ENCODE measurements at places on chromosomes 6 and 20.
A peak's percentile ranks its signal among the peaks of the same experiment; 100 is the strongest.

DNA sequence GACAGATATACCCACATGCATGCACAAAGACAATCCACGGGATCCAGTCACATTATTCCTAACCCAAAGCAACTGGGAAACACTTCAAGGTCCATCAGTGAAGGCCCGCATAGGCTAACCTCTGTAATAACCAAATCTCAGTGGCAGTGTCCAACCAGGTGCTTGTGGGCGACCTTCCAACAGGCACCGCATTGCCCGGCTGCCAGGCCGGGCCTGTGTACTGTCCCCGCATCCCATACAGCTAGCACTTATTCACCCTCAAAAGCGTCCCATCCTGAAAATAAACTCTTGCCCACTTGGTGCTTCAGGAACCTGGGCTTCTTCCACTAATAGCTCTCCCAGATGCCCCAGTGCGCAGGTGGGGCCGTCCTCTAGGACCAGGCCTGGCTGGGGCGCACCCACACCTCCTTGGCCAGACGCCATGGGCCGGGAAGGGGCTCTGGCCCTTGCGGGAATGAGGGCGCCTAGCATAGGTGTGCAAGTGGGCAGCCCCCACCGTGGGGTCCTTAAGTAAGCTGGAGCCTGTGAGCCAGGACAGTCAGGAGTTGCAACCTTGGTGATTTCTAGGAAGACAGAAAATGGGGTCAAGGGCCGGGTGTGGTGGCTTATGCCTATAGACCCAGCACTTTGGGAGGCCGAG lies 1.1 kb upstream of the ENTPD6 start:
- DNase-seq: no peak

- no peak for DNase-seq
Measured at GRCh38 chr6:160202411-160202810, 56.2 kb downstream of the SLC22A2 start.

- no peak for DNase-seq
Measured at GRCh38 chr20:53208110-53208832, 236.1 kb downstream of the TSHZ2 start.

DNA sequence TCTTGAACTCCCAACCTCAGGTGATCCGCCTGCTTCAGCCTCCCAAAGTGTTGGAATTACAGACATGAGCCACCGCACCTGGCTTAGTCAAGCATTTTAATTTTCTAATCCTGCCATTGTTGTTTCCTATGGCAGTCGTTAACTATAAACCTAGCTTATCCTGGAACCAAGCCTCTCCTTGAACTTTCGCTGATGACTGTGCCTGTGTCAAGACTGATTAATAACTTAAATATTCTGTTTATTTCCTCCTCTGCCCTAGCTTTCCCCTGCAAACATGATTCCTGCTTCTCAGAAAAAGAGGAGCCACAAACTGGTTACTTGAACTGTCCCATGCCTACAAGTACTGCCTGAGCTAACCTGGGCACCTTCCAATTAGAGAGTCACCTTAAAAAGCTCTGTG lies 1.5 kb downstream of the VNN1 start:
- no peak for DNase-seq

- no peak for DNase-seq
Measured at GRCh38 chr20:7348253-7348652, 580.8 kb downstream of the BMP2 start.

DNA sequence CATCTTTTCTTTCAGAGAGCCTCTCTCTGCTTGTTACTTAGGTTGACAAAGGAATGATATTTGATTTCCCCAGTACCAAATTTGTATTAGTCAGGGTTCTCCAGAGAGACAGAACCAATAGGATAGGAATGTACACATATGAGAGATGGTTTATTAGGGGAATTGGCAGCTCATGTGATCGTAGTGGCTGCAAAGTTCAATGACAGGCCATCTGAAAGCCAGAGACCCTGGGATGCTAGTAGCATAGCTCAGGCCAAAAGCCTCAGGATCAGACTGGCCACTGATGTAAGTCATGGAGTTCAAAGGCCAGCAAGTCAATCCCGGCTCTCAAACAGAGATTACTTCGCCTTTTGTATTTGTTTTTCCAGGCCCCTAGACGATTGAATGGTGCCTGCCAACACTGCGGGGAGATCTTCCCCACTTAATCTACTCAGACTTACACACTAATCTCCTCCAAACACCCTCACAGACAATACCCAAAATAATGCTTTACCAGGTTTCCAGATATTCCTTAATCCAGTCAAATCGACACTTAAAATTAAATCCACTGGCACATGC lies 215.5 kb downstream of the ALDH8A1 start:
- DNase-seq: no peak

DNA sequence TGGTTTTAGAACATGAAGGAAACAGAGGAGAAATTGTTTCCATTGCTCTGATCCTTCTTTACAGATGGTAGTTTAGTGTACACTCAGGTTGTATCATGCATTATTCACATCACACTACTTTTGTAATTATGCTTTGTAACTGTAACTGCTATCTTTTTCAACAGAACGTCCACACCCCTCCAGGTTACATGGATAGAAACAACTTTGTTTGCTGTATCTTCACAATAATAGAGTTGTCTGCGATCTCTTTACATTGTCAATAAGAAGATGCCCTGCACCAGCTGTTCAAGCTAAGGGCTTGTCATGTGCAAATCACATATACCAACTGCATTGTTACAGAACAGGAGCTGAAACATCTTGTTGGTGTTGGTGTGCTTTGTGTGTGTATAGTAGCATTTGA lies 67.9 kb upstream of the MAP7 start:
- no peak for DNase-seq

- DNase-seq: no peak
Measured at GRCh38 chr6:167839755-167840154, 13.0 kb downstream of the AFDN start.

DNA sequence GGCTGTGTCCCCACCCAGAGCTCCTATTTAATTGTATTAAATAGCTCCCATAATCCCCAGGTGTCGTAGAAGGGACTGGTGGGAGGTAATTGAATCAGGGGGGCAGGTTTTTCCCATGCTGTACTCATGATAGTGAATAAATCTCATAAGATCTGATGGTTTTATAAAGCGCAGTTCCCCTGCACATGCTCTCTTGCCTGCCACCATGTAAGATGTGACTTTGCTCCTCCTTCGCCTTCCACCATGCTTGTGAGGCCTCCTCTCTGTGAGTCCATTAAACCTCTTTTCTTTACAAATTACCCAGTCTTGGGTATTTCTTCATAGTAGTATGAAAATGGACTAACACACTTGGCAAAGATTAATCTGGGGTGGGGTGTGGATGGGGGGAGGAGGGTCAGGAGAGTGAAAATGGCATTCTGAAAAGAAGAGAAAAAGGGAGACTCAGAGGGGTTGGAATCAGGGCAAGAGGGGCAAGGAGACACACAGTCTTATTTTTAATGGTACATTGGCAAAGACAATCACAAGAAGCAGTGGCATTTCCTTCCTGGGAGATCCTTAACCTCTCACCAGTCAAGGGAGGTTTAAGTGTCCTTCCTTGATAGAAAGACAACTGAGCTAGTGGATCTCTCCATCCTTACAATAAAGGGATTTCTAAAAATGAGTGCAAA lies 37.5 kb upstream of the NOX3 start:
- DNase-seq: no peak

GRCh38 chr6:2035046-2035445 lies 210.4 kb downstream of the GMDS start:
- no peak for DNase-seq

GRCh38 chr6:23350752-23351453 lies 775.1 kb upstream of the NRSN1 start:
- no peak for DNase-seq

DNA sequence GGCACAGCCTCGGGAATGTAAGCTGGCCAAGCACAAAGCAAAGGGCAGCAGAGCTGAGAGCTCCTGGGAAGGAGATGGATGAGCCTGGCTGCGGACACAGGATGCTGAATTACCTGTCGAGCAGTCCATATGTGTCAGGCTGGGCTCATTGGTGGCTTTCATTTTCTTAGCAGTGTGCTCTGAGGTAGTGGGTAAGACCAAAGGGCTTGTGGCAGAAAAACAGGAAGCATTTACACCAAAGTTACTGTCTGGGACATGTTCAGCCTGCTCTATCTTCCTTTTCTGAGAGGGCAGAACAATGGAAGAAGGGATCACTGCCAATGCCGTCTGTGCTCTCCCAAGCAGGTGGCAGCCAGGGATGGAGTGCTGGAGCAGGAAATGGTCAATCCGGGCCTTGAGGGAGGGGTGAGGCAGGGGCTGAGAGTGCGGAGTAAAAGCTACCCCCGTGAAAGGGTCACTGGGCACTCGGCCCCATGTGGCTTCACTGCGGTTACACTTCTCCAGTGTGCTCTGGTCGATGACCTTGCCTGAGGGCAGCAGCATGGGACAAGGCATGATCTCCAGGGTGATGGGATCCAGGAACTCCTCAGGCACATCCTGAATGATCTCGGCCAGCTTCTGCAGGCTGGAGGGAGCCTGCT lies 36.9 kb upstream of the AVP start:
- DNase-seq: no peak

GRCh38 chr20:34892671-34893070 lies 16.3 kb downstream of the ACSS2 start:
- peak; percentile 40 for DNase-seq

GRCh38 chr6:151566557-151566956 lies 72.7 kb downstream of the CCDC170 start:
- no peak for DNase-seq

- DNase-seq: no peak
Measured at GRCh38 chr6:26123675-26123946, 36.4 kb downstream of the HFE start.

- DNase-seq: no peak
Measured at GRCh38 chr6:164911151-164911550, 398.3 kb downstream of the C6orf118 start.

GRCh38 chr20:35273449-35274171 lies 4.3 kb downstream of the MMP24OS start:
- DNase-seq: no peak

- no peak for DNase-seq
Measured at GRCh38 chr20:59721386-59721785, 117.0 kb downstream of the PHACTR3 start.

GRCh38 chr6:39266782-39267355 lies 37.6 kb upstream of the KCNK5 start:
- no peak for DNase-seq

DNA sequence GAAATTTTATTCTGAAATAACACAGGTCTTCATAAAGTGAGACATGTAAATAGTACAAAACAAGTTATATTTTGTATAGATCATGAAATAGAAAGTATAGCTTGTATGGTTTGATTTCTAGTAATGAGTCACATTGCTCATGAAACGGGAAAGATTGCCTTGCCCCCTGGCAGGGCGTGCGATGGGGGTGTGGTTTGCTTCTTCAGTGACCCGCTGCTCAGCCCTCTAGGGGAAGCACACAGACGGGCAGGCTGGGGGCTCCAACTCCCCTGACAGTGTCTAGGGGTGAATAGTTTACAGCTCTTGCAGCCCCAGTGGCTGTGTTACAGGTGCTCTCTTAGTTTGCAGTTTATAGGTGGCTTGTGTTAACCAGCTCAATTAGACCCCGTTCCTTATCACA lies 170.5 kb upstream of the RGS17 start:
- DNase-seq: no peak

DNA sequence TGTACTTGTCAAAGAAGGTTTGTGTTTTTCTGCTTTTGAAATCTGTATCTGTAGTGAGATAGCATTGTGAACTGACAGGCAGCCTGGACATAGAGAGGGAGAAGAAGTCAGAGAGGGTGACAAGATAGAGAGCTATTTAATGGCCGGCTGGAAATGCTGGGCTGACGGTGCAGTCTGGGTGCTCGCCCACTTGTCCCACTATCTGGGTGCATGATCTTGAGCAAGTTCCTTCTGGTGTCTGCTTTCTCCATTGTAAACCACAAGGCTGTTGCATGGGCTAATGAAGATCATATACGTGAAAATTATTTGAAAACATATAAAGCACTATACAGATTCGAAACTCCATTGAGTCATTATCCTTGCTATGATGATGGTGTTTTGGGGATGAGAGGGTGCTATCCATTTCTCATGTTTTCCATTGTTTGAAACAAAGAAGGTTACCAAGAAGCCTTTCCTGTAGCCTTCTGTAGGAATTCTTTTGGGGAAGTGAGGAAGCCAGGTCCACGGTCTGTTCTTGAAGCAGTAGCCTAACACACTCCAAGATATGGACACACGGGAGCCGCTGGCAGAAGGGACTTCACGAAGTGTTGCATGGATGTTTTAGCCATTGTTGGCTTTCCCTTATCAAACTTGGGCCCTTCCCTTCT lies 18.4 kb downstream of the CD83 start:
- peak; percentile 55 for DNase-seq

DNA sequence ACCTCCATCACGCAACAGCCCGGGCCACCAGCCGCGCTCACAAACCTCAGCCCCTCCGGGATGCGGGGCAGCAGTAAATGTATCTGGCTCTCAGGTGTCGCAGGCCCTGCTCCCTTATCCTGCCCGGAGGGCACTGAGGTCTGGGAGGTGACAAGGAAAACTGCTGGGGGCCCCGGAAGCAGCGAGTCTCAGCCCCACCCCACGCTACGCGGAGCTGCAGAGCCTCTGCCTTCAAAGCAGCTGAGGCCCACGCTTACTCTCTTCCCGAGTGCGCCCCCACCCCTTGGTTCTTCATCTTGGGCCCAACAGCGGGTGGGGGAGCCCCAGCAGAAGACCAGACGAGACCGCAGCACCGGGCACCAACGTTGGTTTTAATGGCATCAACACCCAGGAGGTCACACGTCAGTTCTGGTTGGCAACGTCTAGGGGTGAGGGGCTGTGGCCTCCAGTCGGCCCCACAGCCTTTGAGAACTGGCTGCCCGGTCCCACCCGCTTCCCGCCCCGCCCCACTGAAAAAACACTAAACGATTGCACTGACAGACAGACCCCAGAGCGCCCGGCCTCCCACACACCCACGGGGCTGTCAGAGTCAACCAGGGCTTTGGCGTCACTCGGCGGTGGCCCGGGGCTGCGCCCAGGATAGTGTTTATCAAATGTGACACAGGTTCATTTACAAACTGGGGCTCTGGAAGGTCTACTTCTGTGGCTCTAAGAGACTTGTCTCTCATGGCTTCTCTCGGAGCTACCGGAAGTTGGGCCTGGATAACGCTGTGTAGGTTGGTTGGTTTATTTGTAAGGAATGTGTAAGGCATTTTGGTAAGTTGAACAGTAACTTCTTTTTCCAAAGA lies 43.7 kb downstream of the DSTN start:
- DNase-seq: no peak

DNA sequence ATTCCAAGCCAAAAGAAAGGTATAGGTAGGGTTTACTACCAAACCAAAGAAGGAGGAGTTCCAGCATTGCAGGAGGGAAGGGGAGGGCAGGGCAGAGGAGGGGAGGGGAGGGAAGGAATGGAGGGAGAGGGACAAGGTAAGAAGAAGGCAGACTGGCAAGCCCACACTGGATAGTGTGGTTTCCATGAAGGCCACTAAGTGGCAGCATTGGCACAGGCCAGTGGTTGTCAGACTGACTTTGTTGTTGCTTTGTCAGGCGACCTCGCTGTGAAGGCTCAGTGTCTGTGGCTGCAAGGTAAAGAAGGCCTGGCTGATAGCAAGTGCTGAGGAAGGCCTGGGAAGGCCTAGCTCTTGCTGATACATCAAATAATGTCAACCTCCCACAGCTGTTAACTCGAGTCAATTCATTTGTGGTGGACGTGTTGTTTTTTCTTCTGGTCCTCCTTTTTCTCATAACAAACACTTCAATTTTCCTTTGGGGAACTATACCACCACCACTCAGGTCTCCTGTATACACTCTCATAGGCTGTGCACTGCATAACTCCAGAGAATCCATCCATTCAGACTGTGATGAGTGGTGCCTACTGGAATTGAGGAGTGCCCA lies 7.7 kb upstream of the ZNF334 start:
- peak; percentile 77 for DNase-seq

GRCh38 chr6:98142839-98143238 lies 691.5 kb upstream of the POU3F2 start:
- DNase-seq: no peak

GRCh38 chr6:44508646-44509045 lies 121.1 kb downstream of the CDC5L start:
- no peak for DNase-seq
